ENCODE measurements at places on chromosomes 7 and 10.

- no peak for DNase-seq
Observed at GRCh38 chr7:101560856-101561255, 68.2 kb downstream of the MYL10 start.

DNA sequence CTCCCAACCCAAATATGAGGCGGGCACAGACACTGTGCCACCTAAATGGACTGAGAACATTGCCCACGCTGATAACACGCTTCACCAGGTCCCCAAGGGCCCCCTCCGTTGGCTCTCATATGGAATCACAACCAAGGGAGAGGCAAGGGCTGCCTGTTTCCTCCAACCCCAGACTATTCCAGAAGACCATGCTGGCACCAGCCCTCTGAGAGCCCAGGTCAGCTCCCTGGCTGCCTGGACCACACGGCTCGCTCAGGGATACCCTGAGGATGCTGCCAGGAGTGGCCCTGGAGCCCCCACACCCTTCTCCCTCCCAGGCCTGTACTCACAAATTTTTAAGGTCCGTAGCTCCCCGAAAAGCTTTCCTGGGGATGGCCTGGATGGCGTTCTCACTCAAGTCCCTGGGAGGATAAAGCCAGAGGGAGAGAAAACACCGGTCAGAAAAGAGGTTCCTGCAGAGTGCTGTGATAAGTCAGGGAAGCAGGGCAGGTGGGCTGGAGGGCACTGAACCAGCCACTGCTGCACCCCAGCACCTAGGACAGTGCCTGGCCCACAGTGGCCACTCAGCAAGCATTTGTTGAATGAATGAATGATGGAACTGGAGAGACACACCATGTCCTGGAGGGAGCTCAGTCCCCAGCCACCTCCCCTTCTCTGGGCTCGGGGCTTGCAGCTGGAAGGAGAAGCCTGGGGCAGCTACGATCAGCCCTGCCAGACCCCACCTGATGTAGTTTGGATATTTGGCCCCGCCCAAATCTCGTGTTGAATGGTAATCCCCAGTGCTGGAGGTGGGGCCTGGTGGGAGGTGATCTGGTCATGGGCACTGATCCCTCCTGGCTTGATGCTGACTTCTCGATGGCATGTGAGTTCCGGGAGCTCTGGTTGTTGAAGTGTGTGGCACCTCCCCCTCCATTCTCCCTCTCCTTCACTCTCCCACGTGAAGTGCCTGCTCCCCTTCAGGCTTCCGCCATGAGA lies 119.8 kb downstream of the SLIT1 start:
- no peak for DNase-seq

DNA sequence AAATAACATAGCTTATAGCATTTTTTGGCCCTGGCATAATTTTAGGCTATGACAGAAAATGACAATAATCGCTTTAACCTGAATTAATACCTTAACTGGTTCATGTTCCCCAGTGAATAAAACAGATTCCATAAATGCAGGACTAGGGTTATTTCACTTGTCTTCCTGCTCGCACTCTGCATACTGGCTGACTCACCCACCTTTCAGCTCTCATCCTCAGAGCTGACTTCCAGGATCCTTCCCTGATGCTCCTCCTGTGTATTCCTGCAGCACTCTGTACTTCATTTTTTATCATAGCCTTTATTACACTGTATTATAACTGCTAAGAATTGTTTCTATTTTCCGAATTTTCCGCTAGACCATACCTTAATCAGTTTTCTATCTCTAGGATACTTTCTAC lies 123.7 kb downstream of the AVL9 start:
- DNase-seq: no peak

- DNase-seq: peak; percentile 58
Observed at GRCh38 chr7:46178661-46179060, 257.6 kb upstream of the IGFBP3 start.

Measured in fibroblast of the aortic adventitia (primary cell).